Activated T-cell treated with anti-CD3 and anti-CD28 coated beads, Interleukin-2, amount 50 U/mL, for 72 hours (primary cell): ENCODE measurements at places on chromosomes 2 and 18. TPM values are rescaled to one million over a fixed set of nuclear protein-coding genes. Genes with fewer than 3 reads are reported as not detected.

DNA sequence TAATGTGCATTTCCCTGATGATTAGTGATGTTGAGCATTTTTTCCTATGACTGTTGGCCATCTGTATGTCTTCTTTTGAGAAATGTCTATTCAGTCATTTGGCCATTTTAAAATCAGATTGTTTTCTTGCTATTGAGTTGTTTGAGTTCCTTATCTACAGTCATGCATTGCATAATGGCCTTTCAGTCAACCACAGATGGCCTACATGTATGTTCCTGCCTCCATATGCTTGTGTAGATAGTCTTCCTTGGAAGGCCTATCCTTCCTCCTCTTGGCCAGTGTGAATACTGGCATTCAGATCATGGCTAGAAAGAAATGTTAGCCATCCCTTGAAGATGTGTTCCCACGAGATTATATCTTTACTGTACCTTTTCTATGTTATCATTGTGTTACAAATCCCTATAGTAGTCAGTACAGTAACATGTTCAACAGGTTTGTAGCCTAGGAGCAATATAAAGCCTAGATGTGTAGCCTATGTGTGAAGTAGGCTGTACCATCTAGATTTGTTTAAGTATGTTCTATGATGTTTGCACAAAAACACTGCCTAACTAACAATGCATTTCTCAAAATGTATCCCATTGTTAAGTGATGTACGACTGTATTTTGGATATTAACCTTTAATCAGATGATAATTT is 65.6 kb upstream of the CD302 start:
- H3K4me3 ChIP-seq: no peak overlapping the region
- no peaks in the 10 kb centered on the region for H3K27me3 ChIP-seq
- H3K4me1 ChIP-seq: peaks cover 16% of the 10 kb centered on the region
- peaks cover 58% of the 10 kb centered on the region for H3K36me3 ChIP-seq

- H3K27ac ChIP-seq: no peak overlapping the region
- no peak for DNase-seq
- no peaks in the 10 kb centered on the region for H3K36me3 ChIP-seq
- no peak overlapping the region for H3K4me3 ChIP-seq
- H3K4me1 ChIP-seq: no peaks in the 10 kb centered on the region
Observed at GRCh38 chr2:19739256-19739655, 162.5 kb downstream of the TTC32 start.

- H3K4me1 ChIP-seq: no peaks in the 10 kb centered on the region
- no peak overlapping the region for H3K4me3 ChIP-seq
- no peaks in the 10 kb centered on the region for H3K27me3 ChIP-seq
- no peaks in the 10 kb centered on the region for H3K36me3 ChIP-seq
Observed at GRCh38 chr2:78979380-78980151, 45.9 kb upstream of the REG3G start.

DNA sequence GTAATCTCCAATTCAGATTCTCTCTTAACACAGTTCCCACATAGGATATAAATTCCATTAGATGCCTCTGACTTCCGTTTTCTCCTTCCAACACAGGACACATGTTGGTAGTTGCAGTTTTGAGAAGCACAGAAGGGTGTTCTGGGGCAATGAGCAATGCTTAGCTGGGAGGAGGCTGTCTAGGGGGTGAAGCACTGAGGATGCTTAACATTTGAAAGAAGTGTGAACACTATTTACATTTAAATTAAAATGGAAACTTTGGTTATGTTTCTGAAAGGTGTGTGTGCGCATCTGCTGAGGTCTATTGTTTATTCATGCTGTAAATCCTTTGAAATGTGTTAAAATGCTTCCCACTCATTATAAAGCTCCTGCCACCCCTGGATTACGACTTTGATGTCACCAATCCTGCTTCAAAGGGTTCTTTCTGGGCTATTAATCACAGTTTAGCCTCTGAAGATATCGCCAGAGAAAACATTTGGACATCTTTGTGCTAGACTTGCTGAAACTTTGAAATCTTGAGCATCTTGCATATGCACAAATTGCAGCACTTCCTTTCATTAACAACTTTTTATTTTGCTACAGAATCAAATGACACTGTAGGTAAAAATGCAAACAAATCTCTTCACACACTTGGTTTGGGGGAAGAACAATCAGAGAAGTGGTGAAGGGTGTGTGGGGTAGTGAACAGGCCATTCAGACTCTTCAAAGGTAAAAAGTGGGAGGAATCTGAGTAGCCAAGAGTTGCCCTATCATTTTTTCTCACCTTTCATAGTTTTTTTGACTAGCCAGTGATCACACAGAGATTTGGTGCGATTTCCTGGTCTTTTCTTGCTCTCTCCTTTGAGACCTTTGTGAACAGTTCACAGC is 258.4 kb downstream of the MYO3B start:
- H3K27ac ChIP-seq: no peak overlapping the region
- no peak for DNase-seq
- H3K4me3 ChIP-seq: peak overlapping the region; percentile 76
- H3K27me3 ChIP-seq: peaks cover 18% of the 10 kb centered on the region

- no peaks in the 10 kb centered on the region for H3K4me1 ChIP-seq
- no peak overlapping the region for H3K27ac ChIP-seq
- H3K36me3 ChIP-seq: no peaks in the 10 kb centered on the region
- no peaks in the 10 kb centered on the region for H3K27me3 ChIP-seq
- H3K4me3 ChIP-seq: no peak overlapping the region
- DNase-seq: no peak
Observed at GRCh38 chr2:54476852-54477251, 20.7 kb downstream of the SPTBN1 start.

DNA sequence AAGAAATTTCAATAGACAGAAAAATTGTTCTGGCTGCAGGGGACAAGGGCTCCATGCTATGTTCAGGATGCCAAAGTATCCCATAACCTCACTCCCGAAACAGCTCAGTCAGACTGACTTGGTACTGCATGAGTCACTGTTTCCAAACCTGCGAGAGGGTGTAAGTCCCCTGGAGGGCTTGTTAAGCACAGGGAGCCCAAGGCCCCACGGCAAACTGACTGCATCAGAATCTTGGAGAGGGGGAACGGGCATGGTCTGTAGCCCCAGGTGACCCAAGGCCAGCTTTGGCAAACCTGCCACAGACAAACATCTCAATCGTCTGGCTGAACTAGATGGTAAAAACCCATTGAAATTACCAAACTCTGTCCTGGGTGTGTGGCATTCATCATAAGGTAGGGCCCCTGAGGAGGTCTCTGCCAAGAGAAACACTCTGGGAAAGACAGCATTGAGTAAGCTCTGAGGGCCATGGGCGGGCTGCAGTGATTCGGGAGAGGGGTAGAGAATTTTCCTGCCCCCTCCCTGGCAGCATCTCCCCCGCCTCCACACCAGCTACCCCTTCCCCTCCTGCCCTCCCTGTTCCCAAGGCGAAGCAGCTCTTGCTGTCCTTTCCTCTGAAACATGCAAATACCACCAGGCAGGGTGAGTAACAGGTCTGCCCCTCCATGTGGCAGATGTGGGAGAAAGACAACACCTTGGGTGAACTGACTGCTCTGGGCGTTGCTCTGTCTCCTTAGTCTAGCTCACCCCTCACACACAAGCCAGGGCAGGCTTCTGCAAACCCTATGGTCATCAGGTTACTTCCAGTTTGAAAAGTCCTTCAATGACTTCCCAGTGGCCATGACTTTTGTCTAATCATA is 274.7 kb upstream of the SIX2 start:
- H3K27me3 ChIP-seq: peaks cover 21% of the 10 kb centered on the region
- DNase-seq: no peak
- no peak overlapping the region for H3K27ac ChIP-seq
- H3K36me3 ChIP-seq: no peaks in the 10 kb centered on the region
- no peak overlapping the region for H3K4me3 ChIP-seq

- no peak overlapping the region for H3K27ac ChIP-seq
- H3K4me1 ChIP-seq: no peaks in the 10 kb centered on the region
- DNase-seq: no peak
- no peaks in the 10 kb centered on the region for H3K36me3 ChIP-seq
- no peak overlapping the region for H3K4me3 ChIP-seq
Observed at GRCh38 chr18:31230495-31230894, 67.8 kb upstream of the DSC1 start.

- H3K4me1 ChIP-seq: peaks cover 6% of the 10 kb centered on the region
- H3K36me3 ChIP-seq: no peaks in the 10 kb centered on the region
- H3K27me3 ChIP-seq: no peaks in the 10 kb centered on the region
- H3K27ac ChIP-seq: no peak overlapping the region
- DNase-seq: no peak
Observed at GRCh38 chr2:229947544-229947943, 25.2 kb downstream of the FBXO36 start.

- no peak overlapping the region for H3K4me3 ChIP-seq
- H3K4me1 ChIP-seq: peaks cover 10% of the 10 kb centered on the region
- peaks cover 2% of the 10 kb centered on the region for H3K36me3 ChIP-seq
- peak overlapping the region; percentile 27 for H3K27ac ChIP-seq
- peak; percentile 11 for DNase-seq
Observed at GRCh38 chr2:20062615-20063545, 11.5 kb upstream of the LAPTM4A start.

GRCh38 chr2:195489101-195489500 is 167.9 kb upstream of the SLC39A10 start:
- peaks cover 40% of the 10 kb centered on the region for H3K4me1 ChIP-seq
- H3K27me3 ChIP-seq: no peaks in the 10 kb centered on the region
- no peak for DNase-seq
- no peak overlapping the region for H3K27ac ChIP-seq

- no peaks in the 10 kb centered on the region for H3K27me3 ChIP-seq
- H3K4me1 ChIP-seq: no peaks in the 10 kb centered on the region
- H3K27ac ChIP-seq: no peak overlapping the region
- no peak overlapping the region for H3K4me3 ChIP-seq
- no peaks in the 10 kb centered on the region for H3K36me3 ChIP-seq
- DNase-seq: no peak
Observed at GRCh38 chr2:231295363-231295655, 96.9 kb downstream of the ARMC9 start.

GRCh38 chr18:53757328-53757727 is 467.1 kb downstream of the MBD2 start:
- H3K4me3 ChIP-seq: no peak overlapping the region
- no peaks in the 10 kb centered on the region for H3K27me3 ChIP-seq
- H3K36me3 ChIP-seq: no peaks in the 10 kb centered on the region

DNA sequence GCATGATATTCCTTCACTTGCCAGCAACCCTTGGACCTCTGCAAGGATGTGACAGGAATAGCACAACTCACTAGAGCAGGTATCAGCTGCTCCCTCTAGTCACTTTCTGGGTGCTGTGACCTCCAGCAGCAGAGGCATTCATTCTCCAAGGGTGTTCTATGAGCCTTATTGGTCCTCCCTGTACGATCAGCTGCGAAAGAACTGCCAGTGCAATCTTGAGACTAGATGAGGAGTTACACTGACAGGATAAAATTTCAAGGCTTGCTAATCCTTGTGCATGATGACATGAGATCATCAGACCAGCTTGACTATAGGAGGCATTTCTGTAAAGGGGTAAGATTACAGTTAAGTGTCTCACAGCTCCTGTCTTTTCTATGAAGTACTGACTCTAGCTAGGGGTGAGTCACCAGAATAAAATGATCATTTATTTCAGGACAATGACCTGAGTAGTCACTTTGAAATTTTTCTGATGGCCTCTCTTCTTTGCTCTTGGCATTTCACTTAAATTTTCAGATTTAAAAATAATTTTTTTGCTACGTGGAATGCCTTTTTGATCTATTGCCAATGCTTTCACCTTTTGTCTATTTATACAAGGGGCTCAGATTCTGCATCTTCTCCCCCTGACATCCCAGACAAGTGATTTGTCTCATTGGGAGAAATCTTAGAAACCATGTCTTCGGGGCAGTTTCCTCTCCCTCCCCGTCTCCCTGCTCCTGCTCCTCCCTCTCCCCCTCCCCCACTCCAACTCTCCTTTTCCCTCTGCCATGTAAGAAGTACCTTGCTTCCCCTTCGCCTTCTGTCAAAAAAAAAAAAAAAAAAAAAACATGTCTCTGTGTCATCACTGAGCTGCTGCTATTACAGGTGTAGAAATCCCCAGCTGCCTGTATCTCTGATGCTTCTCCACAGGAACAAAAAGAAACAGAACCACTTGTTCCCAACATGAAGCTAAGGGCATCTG is 49.2 kb upstream of the FRZB start:
- H3K36me3 ChIP-seq: no peaks in the 10 kb centered on the region
- no peak overlapping the region for H3K27ac ChIP-seq
- H3K4me3 ChIP-seq: no peak overlapping the region

- H3K36me3 ChIP-seq: no peaks in the 10 kb centered on the region
- no peak overlapping the region for H3K4me3 ChIP-seq
- peaks cover 23% of the 10 kb centered on the region for H3K27me3 ChIP-seq
- no peak for DNase-seq
Observed at GRCh38 chr2:75516378-75517360, 44.1 kb downstream of the EVA1A start.

- no peaks in the 10 kb centered on the region for H3K36me3 ChIP-seq
- DNase-seq: no peak
- H3K4me3 ChIP-seq: no peak overlapping the region
- no peak overlapping the region for H3K27ac ChIP-seq
- no peaks in the 10 kb centered on the region for H3K27me3 ChIP-seq
Observed at GRCh38 chr18:24293254-24293653, 104.4 kb downstream of the OSBPL1A start.

DNA sequence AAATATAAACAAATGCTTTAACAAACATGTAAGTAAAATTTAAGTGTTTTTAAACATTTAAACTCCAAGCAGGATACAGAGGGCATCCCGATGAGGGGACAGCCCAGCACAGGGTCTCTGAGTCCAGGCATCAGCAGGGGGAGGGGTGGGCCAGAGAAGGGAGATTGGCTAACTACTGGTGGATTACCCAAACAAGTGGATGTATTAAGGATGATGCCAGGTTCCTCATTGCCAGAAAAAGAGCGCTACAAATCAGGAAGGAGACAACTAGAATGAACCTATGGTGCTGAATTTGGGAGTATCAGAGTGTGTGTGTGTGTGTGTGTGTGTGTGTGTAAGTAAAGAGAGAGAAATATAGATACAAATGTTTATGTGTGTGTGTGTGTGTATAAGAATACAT is 162.0 kb upstream of the RMP24 start:
- no peaks in the 10 kb centered on the region for H3K36me3 ChIP-seq
- H3K27ac ChIP-seq: no peak overlapping the region
- peaks cover 8% of the 10 kb centered on the region for H3K4me1 ChIP-seq
- no peak overlapping the region for H3K4me3 ChIP-seq
- peaks cover 57% of the 10 kb centered on the region for H3K27me3 ChIP-seq
- no peak for DNase-seq

DNA sequence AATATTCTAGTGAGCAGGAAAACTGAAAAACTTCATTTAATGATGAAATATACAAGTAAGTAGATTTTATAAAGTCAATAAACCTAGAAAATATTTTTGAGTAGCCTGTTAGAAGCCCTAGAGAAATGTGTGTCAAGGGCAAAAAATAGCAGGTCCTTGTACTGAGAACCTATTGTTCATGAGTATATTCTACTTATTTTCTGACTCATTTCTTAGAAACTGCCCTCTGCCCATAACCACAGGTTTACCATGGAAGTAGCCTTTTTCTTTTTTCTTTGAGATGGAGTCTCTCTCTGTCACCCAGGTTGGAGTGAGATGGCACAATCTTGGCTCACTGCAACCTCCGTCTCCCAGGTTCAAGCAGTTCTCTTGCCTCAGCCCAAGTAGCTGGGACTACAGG is 19.4 kb upstream of the SELENOI start:
- no peaks in the 10 kb centered on the region for H3K27me3 ChIP-seq
- H3K4me3 ChIP-seq: peak overlapping the region; percentile 17
- no peak overlapping the region for H3K27ac ChIP-seq
- H3K4me1 ChIP-seq: peaks cover 29% of the 10 kb centered on the region

GRCh38 chr2:97742381-97742847 is 29.0 kb downstream of the ZAP70 start:
- peaks cover 75% of the 10 kb centered on the region for H3K4me1 ChIP-seq
- H3K36me3 ChIP-seq: peaks cover 27% of the 10 kb centered on the region
- peak; percentile 56 for DNase-seq
- H3K27me3 ChIP-seq: no peaks in the 10 kb centered on the region
- H3K27ac ChIP-seq: peak overlapping the region; percentile 72

The CNDP1 gene
- 0.16 TPM for total RNA-seq

The RAMP1 gene
- 1.8 TPM for total RNA-seq

The MATN3 gene
- not detected for total RNA-seq

The ABCG8 gene
- not detected for total RNA-seq

The ATP9B gene
- total RNA-seq: 24.1 TPM

The IL18RAP gene
- 9.5 TPM for total RNA-seq
